HFF-Myc (cell line): ENCODE measurements at places on chromosomes 12 and 14.
A peak's percentile ranks its signal among the peaks of the same experiment; 100 is the strongest.

GRCh38 chr14:79091381-79091963 lies 921.3 kb downstream of the NRXN3 start:
- DNase-seq = no peak

DNA sequence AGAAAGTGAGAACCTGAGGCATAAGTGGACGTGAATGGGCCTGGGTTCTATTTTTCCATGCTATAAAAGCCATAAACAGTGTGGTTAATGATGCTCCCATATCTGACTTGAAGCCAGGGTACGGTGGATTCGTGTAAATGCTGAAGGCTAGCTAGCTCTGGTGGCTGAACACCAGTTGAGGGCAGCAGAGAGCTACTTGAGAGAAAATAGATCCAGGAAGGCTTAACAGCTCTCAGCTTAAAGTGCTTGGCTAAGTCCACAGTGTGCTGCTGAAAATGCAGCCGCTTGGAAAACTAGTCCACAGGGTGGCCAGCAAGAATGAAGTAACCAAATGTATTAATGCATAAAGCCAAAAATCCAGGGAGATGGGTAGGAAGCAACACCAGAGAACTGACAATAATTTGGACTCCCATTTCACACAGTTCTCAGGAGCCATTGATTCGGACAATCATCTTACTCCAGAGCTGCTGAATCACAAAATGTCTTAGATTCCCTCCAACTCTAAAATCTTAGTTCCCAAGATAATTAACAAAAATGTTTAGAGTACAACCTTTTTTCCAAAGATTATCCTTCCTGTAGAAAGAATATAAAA lies 15.0 kb upstream of the FOXG1 start:
- DNase-seq = peak; percentile 37

- DNase-seq = no peak
Measured at GRCh38 chr12:128933926-128934325, 80.6 kb downstream of the GLT1D1 start.

GRCh38 chr12:728781-729180 lies 23.6 kb upstream of the WNK1 start:
- DNase-seq = no peak

GRCh38 chr12:68474467-68475204 lies 136.1 kb upstream of the RAP1B start:
- no peak for DNase-seq

GRCh38 chr12:52631676-52632459 lies 13.5 kb upstream of the KRT73 start:
- DNase-seq = no peak

GRCh38 chr12:121240484-121241101 lies 30.7 kb downstream of the P2RX4 start:
- DNase-seq = no peak

DNA sequence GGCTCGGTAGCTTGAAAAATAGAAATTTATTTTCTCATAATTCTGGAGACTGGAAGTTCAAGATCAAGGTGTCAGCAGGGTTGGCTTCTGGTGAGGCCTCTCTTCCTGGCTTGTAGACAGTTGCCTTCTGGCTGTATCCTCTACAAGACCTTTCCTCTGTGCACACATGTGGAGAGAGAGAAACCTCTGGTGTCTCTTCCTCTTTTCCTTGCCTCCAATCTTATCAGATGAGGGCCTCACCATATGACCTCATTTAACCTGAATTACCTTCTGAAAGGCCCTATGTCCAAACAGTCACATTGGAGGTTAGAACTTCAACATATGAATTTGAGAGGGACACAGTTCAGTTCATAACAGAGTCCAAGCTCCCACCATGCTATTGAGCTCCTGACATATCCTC lies 166.4 kb downstream of the TTC8 start:
- no peak for DNase-seq

GRCh38 chr14:103267226-103267910 lies 66.7 kb upstream of the EIF5 start:
- DNase-seq = no peak

DNA sequence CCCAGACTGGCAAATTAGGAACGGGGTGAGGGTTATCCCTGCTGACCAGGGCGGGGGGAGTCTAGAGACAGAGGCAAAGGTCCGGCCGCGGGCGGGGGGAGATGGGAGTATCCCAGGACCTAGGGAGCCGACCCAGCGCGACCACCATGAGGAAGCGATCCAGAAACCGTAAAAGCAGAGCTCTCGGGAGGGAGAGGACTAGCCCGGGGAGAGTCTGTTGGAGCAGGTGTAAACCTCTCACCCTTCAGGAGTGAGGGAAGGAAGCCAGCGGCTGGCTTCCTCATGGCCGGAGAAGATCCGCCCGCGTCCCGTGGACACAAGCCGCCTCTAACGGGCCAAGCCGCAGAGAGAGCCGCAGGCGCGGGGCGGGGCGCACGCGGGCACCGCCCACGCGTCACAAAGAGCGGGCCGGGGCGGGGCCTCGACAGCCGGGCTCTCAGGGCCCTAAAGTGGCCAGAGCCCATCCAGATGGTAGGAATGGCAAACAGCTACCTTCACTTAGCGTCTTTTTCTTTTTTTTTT lies at the start of gene ACRBP:
Gene ACRBP, minus strand, starts transcription at position 350 of the 522 bp plus-strand sequence. Its CDS starts 66 bp downstream, at position 284.
- peak; percentile 22 for DNase-seq

- no peak for DNase-seq
Measured at GRCh38 chr14:97273540-97273939, 476.4 kb downstream of the VRK1 start.

GRCh38 chr12:88559772-88560171 lies 20.5 kb downstream of the KITLG start:
- DNase-seq = peak; percentile 59

GRCh38 chr12:51388069-51388799 lies 3.0 kb downstream of the GALNT6 start:
- DNase-seq = no peak

DNA sequence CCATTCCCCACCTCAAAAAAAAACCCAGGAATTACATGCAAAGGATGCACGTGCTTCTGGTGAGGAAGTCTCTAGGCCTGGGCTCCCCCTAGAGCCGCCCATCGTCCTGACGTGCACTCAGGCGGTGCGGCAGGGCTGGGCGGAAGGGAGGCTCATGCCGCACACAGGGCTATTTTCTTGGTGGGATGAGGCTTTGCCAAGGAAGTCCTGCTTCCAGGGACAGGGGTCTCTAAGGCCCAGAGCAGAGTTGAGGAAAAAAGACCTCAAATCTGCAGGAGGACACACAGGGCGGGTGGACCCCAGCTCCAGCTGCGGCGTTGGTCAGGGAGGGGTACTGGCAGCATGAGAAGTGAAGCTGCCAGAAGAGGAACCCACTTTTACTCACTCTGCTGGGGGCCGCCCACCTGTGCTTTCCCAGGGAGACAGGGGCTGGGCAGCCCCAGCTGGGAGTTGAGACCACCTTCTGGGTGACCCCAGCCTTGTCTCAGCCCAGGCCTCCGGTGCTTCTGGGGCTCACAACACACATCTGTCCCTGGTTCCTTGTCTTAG lies 4.2 kb downstream of the RHOF start:
- no peak for DNase-seq

DNA sequence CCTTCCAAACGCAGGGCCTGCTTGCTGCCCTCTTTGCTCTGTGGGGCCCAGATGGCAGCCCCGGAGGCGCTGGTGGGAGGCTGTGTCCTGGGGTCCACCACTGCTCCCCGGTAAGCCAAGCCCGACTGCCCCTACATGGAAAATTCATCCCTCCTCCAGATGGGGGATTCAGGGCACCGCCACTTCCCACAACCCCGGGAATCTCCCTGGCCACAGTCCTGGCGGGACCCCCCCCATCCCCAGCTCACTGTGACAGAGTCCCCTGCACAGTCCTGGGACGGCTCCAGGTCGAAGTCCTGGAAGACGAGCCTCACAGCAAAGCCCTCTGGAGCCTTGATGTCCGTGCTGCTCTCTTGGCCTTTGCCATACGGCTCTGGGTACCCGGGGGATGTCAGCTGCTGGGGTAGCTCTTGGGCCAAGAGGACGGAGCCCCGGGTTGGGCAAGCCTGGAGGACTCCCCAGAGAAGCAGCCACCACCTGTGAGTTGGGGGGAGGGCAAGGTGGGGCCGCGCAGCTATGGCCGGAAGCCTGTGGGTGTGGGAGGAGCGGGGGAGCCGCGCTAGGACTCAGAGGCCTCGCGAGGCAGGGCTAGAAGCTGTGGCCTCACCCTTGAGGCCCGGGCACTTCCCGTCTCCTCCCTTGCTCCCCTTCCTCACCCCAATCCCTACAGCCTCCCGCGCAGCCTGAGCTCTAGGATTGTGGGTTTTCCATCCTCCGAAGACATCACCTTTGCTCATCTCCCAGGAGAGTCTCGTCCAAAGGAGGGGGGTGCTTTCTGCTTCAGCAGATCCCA lies 815 bp downstream of the C1RL start:
- no peak for DNase-seq

- no peak for DNase-seq
Measured at GRCh38 chr12:57772429-57773322, at the start of gene EEF1AKMT3. Gene EEF1AKMT3, plus strand, starts transcription at chr12:57772614. Its CDS starts 111 bp downstream, at chr12:57772725.

DNA sequence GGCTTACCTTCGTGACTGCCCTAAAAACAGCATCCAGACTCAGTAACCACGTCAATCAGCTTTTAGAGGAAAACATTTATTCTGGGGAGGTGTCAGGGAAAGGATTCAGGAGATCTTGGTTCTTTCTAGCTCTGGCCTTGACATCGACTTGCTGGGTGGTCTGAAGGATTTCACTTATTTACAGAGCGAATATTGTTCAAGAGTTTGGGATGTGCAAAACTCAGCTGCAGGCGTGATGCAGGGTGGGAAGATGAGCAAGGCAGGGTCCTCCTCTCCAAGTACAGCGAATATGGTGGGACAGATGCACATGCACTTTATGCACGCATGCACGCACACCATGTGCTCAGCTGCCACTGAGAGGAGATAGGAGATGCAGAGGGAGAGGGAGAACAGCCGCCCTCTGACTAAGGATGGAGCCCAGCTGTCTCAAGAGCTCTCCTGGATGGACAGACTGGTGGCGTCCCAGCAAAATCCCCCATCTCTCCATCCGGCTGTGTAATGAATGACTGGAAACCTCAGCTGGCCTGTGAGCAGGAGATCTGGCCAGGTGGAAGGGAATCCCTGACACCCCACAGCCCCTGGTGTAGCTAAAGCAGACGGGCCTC lies 24.4 kb upstream of the BDKRB1 start:
- DNase-seq = no peak

DNA sequence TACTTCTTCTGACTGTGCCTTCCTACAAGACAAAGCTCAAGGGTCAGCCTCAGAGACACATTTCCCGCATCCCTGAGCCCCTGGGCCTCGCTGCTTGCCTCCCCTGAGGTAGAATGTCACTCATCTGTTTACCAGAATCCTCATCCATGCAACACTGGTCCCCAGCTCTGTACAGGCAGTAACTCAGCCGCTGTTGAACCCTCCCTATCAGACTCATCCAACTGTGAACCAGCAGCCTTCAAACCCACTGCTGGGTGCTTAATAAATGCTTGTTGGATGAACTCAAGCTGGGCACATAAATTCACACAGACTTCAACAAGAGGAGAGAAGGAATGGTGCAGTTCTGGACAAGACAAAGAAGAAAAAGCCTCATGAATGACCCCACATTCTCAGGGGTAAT lies 6.1 kb downstream of the NT5DC3 start:
- DNase-seq = no peak

DNA sequence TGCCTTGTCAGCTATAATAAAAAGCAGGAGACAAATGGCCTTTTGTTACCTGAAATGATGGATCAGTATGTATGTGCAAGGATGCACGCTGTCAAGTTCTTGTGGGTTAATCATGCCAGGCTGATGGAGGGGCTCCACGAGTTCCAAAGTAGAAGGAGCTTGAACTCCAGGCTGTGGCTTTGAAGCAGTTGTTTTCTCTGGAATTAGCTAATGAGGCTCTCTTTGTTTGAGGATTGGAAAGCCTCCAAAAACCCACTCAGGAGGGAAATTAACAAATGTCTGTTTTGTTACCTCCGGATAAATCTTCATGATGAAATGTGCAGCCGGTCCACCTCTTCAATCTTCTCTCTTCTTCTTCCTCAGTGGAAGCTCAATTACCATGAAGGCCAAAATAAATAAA lies 605.5 kb downstream of the DIO2 start:
- DNase-seq = no peak

DNA sequence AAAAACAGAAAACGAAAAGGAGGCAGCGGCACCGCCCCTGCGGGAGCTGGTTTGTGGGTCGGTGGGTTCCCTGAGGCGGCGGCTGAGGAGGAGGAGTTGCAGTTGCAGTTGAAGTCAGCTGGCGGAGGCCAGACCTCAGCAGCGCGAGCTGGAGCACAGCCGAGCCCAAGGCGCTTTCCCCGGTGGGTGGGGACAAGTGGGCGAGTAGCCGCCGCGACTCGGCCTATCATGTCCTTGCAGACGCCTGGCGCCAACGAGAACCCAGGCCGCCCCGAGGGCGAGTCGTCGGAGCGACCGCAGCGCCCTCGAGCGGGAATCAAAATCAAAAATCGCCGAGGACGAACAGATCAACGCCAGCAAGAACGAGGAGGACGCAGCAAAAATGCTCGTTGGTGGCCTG lies 12.7 kb upstream of the CLEC1A start:
- DNase-seq = no peak

DNA sequence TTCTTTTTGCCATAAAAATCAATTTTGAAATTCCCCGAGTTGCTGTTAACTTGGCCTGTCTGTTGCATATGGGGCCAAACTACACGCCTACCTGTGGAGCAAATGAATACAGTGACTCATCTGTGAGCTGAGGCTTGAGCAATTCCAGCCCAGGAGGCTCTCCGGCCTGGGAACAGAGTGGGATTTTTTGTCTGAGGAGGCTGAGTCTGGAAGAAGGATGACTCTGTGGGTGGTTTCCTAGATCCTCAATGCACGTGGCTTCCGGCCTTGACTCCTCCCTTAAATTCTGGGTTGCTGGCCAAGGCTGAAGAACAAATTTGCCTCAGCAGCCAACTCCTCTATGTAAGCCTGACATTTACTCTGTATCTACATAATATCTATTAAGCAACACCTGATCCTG lies 124.1 kb downstream of the SSPN start:
- DNase-seq = no peak
